ENCODE measurements at places on chromosomes 5 and 9. TPM values are rescaled to one million over a fixed set of nuclear protein-coding genes. Genes with fewer than 3 reads are reported as not detected.

BSPRY gene
- total RNA-seq: 20.4 TPM

SCAI gene
- 4.7 TPM for total RNA-seq

- DNase-seq: no peak
Observed at GRCh38 chr9:26954050-26954508, 2.1 kb upstream of the IFT74 start.

- DNase-seq: peak; percentile 41
Observed at GRCh38 chr9:33300546-33300945, 10.2 kb downstream of the NFX1 start.

DNA sequence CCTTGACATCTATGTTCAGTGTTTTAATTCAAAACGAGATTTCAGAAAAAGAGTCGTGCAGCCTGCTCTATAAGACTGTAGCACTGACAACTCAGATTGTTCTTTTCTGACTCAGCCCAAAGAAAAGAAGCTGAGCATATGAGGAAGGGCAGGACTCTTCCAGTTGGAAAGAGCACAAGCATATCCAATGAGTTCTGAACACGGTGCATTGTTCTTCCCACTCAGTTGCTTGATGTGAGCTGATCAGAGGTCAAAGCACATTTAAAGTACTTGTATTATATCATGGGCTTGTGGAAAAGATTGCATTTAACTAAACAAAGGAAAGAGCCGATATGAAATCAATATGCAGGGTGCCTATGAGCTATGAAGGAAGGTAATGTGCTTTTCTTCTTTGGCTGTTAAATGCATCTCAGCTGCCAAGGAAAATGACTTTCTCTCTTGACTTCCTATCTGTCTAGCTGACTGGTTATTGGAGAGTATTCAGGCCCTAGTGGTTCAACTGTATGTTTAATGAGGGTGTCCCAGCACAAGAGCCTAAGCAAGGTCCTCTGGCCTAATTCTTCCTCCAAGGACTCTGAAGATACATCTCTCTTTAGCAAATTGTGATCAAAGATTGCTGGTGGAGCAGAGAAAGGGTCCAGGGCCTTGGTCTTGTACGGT is 226.6 kb upstream of the PPP1R2B start:
- DNase-seq: no peak

DNA sequence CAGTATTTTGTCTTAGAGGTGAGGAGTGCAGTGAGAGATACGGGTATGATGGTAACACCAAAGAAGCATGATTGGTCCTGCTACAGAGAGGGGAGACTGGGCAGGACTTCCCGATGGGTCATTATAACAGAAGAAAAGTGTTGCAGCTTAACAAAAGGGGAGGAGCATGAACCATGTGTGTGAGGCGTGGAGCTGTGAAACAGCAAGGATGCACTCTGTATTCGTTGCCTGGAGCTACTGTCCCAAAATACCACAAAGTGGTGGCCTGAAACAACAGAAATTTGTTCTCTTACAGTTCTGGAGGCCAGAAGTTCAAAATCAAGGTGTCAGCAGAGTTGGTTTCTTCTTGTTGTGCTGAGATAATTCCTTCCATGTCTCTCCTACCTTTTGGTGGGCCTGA is 59.4 kb upstream of the GRHPR start:
- DNase-seq: no peak

- DNase-seq: peak; percentile 95
Observed at GRCh38 chr9:84970432-84970831, 300.9 kb downstream of the NTRK2 start.

All from bronchial epithelial cell (primary cell).